ENCODE measurements at places on chromosomes 2 and 18. TPM values are rescaled to one million over a fixed set of nuclear protein-coding genes. Genes with fewer than 3 reads are reported as not detected.

DNA sequence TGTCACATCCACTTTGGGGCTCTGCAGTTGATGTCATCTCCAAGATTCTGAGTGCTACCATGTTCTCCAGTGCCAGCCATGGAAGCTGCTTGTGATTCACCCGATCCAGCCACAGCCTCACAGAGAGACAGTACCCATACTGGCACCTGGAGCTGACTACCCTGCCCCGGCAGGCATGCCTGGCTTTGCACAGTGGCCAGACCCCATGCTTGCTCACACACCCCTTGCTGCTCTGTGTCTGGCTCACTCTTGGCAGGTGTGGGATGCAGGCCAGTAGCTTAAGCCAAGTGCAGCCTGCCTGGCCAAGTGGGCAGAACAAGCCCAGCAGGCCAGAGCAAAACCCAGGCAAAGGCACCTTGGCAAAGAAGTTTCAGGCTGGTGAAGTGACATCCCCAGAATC lies 828.4 kb upstream of the VRK2 start:
- no peaks in the 10 kb centered on the region for H3K36me3 ChIP-seq
- H3K27me3 ChIP-seq = no peaks in the 10 kb centered on the region
- no peak overlapping the region for H3K27ac ChIP-seq

DNA sequence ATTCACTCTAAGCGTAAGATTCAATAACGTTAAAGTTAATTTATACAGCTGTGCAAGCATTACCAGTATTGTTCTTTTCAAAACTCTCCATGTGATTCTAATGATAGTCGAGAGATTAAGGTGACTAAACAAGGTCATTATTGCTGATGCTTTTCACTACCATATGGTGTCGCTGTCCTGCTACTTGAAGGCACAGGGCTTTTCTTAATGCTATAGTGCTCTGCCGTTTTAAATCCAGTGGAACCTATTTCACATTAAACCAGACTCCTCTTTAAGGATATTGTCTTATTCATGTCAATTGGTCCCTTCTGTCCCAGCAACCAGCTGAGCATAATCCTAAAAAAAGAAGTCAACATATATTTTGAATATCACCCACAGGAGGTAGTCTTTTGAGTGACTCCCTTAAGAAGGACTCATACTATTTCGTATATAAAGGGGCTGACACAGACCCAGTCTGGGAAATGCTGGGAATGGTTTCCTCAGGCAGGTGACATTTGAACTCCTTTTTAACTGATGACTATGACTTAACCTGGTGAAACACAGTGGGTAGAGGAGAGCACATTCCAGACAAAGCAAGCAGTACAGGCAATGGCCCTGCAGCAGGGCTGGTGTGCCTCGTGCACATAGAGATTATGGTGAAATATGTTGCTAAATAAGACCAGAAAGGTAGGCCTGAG lies 53.9 kb upstream of the CYTIP start:
- no peak overlapping the region for H3K4me3 ChIP-seq
- no peaks in the 10 kb centered on the region for H3K27me3 ChIP-seq
- no peak for DNase-seq
- no peaks in the 10 kb centered on the region for H3K4me1 ChIP-seq
- H3K36me3 ChIP-seq = no peaks in the 10 kb centered on the region
- no peak overlapping the region for H3K27ac ChIP-seq

DNA sequence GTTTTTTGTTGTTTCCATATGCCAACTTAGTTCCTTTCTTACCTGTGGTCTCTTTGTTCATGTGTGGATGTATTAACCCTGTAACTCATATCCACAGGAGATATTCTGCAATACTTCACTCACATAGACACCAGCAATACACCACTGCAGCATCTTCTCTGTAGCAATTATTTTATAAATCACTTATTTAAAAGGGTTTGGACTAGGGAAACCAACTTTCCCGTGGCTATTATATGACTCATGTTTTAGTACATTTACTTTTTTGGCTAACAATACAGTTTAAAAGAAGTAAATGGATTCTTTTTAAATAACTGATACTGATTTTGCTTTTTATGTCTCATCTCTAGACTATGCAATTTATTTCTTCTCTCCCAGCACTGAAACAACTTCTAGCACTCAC lies 488.9 kb downstream of the MBD2 start:
- no peaks in the 10 kb centered on the region for H3K27me3 ChIP-seq
- H3K36me3 ChIP-seq = no peaks in the 10 kb centered on the region
- H3K4me1 ChIP-seq = no peaks in the 10 kb centered on the region
- no peak for DNase-seq
- no peak overlapping the region for H3K27ac ChIP-seq
- no peak overlapping the region for H3K4me3 ChIP-seq

Gene FAP
- 24.8 TPM for total RNA-seq

Gene GPBAR1
- 5.3 TPM for total RNA-seq

Gene RESP18
- total RNA-seq = not detected

- no peak overlapping the region for H3K4me3 ChIP-seq
- no peaks in the 10 kb centered on the region for H3K4me1 ChIP-seq
- H3K36me3 ChIP-seq = no peaks in the 10 kb centered on the region
- no peaks in the 10 kb centered on the region for H3K27me3 ChIP-seq
- H3K27ac ChIP-seq = no peak overlapping the region
- DNase-seq = no peak
Observed at GRCh38 chr2:10960606-10961489, 49.1 kb downstream of the KCNF1 start.

Gene POTEI
- total RNA-seq = not detected

DNA sequence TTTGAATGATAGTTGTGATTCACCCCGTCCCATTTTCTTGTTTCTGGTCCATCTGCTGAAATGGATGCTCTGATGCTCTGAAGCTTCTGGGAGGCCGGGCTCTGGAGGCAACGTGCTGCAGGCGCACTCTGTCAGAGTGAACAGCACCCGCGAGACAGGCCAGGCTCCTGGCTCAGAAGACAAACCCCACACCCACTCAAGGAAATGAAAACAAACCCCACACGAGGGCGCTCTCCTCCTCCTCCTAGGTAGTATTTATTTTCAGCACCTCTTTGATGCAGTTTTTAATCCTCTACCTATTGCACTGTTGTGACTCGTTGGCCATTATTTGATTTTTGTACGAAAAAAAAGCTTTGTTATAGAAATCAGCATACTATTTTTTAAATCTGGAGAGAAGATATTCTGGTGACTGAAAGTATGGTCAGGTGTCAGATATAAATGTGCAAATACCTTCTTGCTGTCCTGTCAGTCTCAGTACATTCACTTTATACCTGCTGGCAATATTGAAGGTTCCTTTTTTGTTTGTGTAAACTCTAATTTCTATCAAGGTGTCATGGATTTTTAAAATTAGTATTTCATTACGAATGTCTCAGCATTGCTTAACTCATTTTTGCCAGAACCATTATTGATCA lies 10.3 kb upstream of the CHST10 start:
- peaks cover 6% of the 10 kb centered on the region for H3K4me1 ChIP-seq
- H3K4me3 ChIP-seq = no peak overlapping the region
- H3K27me3 ChIP-seq = no peaks in the 10 kb centered on the region
- no peaks in the 10 kb centered on the region for H3K36me3 ChIP-seq

GRCh38 chr2:76642129-76642528 lies 880.0 kb downstream of the LRRTM4 start:
- DNase-seq = no peak
- no peak overlapping the region for H3K4me3 ChIP-seq
- no peaks in the 10 kb centered on the region for H3K27me3 ChIP-seq
- H3K4me1 ChIP-seq = no peaks in the 10 kb centered on the region
- no peak overlapping the region for H3K27ac ChIP-seq

- H3K4me3 ChIP-seq = no peak overlapping the region
- no peak for DNase-seq
- no peak overlapping the region for H3K27ac ChIP-seq
- H3K36me3 ChIP-seq = no peaks in the 10 kb centered on the region
- H3K4me1 ChIP-seq = peaks cover 13% of the 10 kb centered on the region
- H3K27me3 ChIP-seq = no peaks in the 10 kb centered on the region
Observed at GRCh38 chr2:218785103-218785502, 3.2 kb downstream of the CYP27A1 start.

Gene EGR4
- total RNA-seq = 0.14 TPM

Gene METTL5
- total RNA-seq = 68.8 TPM

Gene MRO
- under 0.01 TPM for total RNA-seq

Gene FOXD4L1
- total RNA-seq = not detected

Gene ABCG8
- not detected for total RNA-seq

Gene GREB1
- total RNA-seq = 0.71 TPM

DNA sequence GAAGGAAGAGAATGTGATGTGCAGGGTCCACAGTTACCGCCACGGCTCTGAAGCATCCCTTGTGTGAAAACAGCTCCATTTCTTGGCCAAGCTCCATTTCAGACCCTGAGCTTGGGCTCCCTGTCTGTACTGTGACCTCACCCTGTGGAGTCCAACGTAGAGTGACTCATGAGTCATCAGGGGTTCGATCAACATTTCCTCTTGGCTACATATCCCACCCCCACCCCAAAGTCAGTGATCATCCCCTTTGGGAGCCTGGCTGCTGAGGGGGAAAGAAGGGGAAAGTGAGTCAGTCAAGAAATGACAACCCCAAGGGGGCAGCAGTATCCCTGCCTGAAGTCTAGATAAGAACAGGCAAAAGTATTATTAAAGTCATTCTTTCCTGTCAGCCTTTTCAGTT lies 62.2 kb downstream of the PAPOLG start:
- no peaks in the 10 kb centered on the region for H3K36me3 ChIP-seq
- no peak overlapping the region for H3K4me3 ChIP-seq
- H3K27me3 ChIP-seq = no peaks in the 10 kb centered on the region
- no peak overlapping the region for H3K27ac ChIP-seq
- no peaks in the 10 kb centered on the region for H3K4me1 ChIP-seq

Gene GCKR
- total RNA-seq = not detected

DNA sequence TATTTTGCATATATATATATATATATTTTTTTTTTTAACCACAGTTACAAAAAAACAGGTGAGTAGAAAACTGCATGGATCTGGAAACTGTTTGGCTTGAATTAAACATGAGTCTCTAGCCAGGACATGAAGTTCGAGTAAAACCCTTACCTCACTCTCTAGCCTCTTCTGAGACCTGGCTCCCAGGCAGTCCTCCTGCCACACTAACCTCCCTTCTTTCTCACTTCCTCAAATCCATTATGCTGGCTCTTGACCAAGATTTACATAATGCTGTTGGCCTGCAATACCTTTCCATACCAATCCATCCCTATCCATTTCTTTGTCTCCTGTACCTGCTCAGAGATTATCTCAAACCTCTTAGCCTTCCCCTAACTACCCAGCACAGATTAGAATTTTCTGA lies 34.0 kb downstream of the PIGN start:
- no peak overlapping the region for H3K4me3 ChIP-seq
- no peaks in the 10 kb centered on the region for H3K27me3 ChIP-seq
- H3K27ac ChIP-seq = no peak overlapping the region
- H3K36me3 ChIP-seq = no peaks in the 10 kb centered on the region
- no peak for DNase-seq

Gene CCL20
- total RNA-seq = 6.4 TPM

Gene MBP
- total RNA-seq = 24.6 TPM

GRCh38 chr18:39225373-39225772 lies 1659.8 kb upstream of the CELF4 start:
- no peaks in the 10 kb centered on the region for H3K4me1 ChIP-seq
- no peak overlapping the region for H3K4me3 ChIP-seq
- H3K27ac ChIP-seq = no peak overlapping the region
- no peaks in the 10 kb centered on the region for H3K36me3 ChIP-seq
- no peak for DNase-seq
- no peaks in the 10 kb centered on the region for H3K27me3 ChIP-seq

Gene IL18RAP
- not detected for total RNA-seq

DNA sequence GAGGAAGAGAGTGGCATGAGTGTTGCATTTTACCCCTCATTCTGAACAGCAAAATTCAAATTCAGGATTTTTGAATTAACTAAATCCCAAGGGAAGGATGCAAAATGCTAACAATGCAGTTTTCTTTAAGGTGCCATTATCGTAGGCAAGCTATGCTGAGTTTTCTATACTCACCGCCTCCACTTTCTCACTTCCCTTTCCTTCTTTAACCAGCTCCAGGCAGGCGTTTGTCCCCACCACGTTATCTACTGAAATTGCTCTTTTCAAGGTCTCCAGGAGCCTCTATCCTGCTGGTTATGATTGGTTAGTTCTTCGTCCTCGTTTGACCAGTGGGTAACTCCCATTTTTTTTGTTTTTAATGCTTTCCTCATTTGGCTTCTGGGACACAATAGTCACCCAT lies 1.8 kb upstream of the CPO start:
- H3K27ac ChIP-seq = no peak overlapping the region
- H3K4me1 ChIP-seq = no peaks in the 10 kb centered on the region
- H3K4me3 ChIP-seq = no peak overlapping the region
- DNase-seq = no peak
- no peaks in the 10 kb centered on the region for H3K36me3 ChIP-seq

GRCh38 chr18:55790296-55790695 lies 202.3 kb upstream of the TCF4 start:
- H3K4me3 ChIP-seq = no peak overlapping the region
- H3K4me1 ChIP-seq = no peaks in the 10 kb centered on the region
- no peaks in the 10 kb centered on the region for H3K36me3 ChIP-seq
- no peak overlapping the region for H3K27ac ChIP-seq

GRCh38 chr2:7725171-7725849 lies 808.1 kb downstream of the RNF144A start:
- no peaks in the 10 kb centered on the region for H3K27me3 ChIP-seq
- H3K27ac ChIP-seq = peak overlapping the region; percentile 24
- H3K4me3 ChIP-seq = no peak overlapping the region
- H3K4me1 ChIP-seq = peaks cover 11% of the 10 kb centered on the region
- DNase-seq = no peak

Gene SLC19A3
- 0.95 TPM for total RNA-seq

Gene MC4R
- total RNA-seq = not detected

Gene SPHKAP
- 0.41 TPM for total RNA-seq

DNA sequence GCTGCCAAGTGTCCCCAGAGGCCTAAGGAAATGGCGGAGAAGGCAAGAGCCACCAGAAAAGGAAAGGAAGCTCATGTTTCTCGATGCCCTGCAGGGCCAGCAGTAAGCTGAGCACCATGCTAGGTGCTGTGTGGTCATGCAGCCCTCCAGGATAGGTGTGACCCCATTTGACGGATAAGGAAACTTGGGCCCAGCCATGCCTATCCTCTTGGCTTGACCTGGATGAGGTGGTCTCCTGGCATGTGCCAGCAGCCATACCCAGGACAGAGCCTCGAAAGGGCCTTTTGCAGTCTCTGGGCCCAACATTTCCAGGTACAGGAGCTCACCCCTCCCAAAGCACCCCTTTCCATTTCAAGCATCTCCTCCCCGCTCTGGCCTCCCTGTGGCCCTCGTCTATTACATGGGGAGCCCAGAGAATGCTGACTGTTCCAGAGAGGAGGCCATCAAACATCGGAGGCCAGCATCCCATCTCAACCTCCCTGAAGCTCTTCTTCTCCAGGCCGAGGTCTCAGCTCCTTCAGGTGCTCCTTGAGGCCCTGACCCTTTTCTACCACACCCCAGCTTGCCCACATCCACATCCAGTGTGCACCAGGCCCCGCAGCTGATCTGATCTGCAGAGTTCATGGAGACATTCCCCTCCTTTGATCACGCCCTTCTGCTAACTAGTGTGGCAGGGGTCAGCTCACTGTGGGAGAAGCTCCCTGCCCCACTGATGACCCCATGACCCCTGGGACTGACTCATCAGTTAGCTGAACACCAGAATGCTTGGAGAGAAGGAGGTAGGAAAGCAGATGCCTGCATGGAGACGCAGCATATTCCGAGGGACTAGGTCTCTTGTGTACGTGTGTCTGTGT lies 208.4 kb downstream of the TNS1 start:
- no peak overlapping the region for H3K4me3 ChIP-seq
- DNase-seq = peak; percentile 60
- no peaks in the 10 kb centered on the region for H3K4me1 ChIP-seq

Gene ADAM23
- 0.99 TPM for total RNA-seq

Measured in sigmoid colon (tissue), 7 donors.